Left renal cortex interstitium (tissue), 4 donors: ENCODE measurements at places on chromosomes 7 and 10.

- DNase-seq, result no peak
Observed at GRCh38 chr10:90642136-90642535, 215.7 kb downstream of the HTR7 start.

DNA sequence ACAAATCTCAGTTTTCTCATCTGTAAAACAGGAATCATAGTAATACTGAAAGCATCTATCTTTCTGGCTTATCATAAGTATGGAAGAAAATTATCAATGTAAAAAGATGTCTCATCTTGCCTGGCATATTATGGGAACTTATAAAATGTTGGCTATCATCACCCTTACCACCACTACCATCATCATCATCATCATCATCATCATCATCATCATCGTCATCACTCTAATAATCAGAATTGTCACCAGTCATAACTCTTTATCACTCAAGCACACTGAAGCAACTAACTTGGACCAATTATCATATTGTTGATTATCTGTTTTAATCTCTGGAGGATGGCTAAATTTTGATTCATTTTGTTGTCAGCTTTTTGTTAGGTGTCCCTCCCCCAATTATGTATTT, 825.4 kb downstream of the SORCS3 start:
- DNase-seq, result no peak

DNA sequence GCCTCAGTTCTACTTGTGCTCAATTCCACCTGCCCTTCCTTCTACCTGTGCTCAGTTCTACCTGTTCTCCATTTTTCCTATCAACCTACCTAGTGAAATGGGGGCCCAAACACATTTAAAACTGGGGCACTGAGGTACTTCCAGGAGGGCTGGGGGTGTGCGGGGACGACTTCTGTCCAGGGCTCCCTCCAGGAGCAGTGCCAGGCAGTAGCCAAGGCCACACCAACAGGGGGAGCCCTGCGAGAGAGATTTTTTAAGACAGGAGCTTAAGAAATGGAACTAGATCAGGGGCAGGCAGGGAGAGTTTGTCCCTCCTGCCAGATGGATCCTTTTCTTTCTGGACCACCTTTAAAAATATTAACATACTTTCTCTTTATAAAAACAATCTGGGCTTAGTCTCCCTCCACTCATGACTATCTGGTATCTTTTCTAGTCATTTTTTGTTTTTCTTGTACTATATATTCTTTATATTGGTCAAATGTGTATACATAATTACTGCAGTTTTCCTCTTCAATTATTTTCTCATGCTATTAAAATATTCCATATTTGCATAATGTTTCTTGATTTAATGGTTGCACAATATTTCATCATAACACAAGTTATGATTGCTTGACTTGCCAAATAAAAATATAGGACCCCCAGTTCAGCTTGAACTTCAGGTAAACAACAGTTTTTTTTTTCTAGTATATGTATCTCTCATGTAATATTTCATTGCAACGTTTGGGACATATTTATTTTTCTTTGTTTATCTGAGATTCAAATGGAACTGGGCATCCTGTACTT, 47.3 kb upstream of the INSYN2A start:
- DNase-seq, result peak; percentile 11

GRCh38 chr7:22151901-22152300, 205.1 kb downstream of the RAPGEF5 start:
- no peak for DNase-seq

- DNase-seq, result no peak
Observed at GRCh38 chr7:30728591-30729100, 23.3 kb upstream of the INMT start.
